SHP77 (cell line): ENCODE measurements at places on chromosomes 2 and 18.

GRCh38 chr2:66080127-66080526, 354.8 kb upstream of the MEIS1 start:
- DNase-seq: no peak

DNA sequence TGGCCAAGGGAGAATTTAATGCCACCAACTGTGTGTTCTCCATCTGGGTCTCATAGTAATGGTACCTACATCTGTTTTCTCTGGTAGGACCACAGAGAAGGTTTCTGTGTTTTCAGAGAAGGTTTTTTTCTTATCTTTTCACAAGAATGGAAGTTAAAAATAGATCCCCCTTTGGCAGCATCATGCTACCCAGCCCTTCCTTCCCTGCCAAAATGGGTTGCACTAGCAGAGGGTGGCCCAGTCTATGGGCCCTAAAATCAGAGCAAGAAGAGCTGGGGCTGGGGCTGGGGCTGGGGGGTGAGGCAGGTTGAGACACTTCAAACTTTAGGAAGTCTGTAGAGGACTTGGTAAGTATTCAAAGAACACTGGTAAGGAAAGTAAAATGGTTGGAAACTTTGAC, 44.8 kb upstream of the ZDBF2 start:
- DNase-seq: no peak

DNA sequence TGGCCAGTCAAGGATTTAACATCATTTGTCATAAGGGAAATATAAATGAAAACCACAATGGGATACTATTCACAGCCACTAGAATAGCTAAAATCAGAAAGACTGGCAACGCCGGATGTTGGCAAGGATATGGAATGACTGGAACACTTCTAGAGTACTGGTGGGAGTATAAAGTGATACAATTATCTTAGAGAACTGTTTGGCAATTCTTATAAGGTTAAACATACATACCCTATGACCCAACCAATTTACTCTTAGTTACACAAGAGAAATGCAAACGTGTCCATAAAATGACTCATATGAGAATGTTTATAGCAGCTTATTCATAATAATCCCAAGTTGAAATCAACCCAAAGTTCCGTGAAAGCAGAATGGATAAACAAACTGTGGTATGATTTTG, 35.1 kb downstream of the MAPK4 start:
- no peak for DNase-seq

GRCh38 chr18:7856733-7857132, 289.6 kb downstream of the PTPRM start:
- DNase-seq: no peak

DNA sequence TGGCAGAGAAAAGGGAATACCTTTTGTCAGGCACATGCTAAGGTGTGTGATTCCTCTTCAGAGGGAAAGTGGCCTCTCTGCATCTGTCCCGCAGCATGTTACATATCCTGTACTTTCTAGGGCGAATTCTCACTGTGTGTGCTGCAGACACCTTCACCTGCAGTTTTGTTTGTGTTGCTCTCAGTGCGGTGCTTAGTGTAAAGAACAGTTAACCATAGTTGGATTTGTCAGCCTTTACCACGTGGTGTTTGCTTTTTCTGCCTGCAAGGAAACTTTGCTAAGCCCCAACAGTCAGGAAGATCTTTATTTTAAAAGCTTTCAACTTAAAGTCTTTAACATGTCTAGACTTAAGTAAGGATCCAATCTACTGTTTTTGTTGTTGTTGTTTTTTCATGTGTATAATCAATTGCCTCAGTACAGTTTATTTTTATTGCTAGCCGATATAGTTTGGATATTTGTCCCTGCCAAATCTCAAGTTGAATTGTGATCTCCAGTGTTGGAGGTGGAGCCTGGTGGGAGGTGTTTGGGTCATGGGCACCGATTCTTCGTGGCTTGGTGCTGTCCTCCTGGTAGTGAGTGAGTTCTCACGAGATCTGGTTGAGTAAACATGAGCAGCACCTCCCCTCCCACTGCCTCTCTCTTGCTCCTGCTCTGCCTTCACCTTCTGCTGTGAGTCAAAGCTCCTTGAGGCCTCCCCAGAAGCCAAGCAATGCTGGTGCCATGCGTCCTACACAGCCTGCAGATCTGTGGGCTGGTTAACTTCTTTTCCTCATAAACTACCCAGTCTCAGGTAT, 90.6 kb downstream of the SNTG2 start:
- DNase-seq: peak; percentile 38

DNA sequence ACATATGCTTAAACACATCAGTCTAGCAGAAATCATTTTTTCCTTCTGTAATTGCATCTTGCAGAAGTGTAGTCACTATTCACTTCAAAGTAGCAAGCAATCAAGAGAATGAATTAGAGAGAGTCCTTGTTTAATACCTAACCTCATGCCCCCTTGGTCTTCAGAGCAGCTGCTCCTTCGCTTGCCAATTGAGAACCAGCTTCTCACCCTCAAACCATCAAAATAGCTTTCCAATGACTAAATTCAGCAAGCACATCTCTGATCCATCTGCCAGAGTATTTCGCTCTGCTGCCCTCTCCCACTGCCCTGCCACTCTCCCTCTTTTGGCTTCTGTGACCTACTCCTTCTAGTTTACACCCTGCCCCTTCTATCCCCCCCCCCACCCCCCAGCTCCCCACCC, 120.7 kb upstream of the AGAP1 start:
- DNase-seq: no peak

DNA sequence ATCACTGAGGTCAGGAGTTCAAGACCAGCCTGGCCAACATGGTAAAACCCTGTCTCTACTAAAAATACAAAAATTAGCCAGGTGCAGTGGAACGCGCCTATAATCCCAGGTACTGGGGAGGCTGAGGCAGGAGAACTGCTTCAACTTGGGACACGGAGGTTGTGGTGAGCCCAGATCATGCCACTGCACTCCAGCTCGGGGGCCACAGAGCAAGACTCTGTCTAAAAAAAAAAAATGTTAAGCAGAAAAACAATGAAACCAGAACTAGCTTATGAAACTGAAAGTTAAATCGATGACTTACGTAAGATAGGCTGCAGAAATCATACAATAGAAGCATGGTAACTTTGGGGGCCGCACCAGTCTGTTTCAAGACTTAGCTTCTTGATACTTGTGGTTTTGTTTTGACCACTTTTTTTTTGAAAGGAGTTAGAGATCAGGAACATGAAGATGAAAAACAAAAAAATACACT, 6.2 kb upstream of the GPR155 start:
- no peak for DNase-seq

- DNase-seq: no peak
These were observed 6.0 kb downstream of the ITM2C start for GRCh38 chr2:230870544-230871360.

DNA sequence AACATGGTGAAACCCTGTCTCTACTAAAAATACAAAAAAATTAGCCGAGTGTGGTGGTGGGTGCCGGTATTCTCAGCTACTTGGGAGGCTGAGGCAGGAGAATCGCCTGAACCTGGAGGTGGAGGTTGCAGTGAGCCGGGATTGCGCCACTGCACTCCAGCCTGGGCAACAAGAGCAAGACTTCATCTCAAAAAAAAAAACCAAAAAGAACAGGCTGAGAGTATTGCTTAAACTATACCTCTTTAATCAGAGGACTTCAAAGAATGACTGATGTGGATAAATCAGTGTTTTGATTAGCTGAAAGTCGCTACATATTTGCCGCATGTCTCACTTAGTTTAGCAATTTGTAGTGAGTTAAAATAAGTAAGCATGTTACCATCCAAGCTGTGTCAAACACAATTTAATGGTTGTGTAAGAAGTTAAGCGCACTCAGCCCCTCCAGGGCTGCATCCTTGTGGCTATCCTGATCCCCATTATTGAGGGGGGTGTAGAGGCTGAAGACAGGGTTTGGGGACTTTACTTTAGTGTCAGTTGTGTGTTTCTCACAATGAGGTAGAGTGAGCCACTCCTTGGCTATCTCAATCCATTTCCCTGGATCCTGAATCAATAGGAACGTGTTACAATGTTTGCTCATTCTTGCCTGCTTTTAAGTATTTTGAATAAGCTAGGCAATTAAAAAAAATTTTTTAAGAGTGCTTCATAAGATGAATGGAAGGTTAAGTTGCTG, 11.0 kb upstream of the FARP2 start:
- no peak for DNase-seq

DNA sequence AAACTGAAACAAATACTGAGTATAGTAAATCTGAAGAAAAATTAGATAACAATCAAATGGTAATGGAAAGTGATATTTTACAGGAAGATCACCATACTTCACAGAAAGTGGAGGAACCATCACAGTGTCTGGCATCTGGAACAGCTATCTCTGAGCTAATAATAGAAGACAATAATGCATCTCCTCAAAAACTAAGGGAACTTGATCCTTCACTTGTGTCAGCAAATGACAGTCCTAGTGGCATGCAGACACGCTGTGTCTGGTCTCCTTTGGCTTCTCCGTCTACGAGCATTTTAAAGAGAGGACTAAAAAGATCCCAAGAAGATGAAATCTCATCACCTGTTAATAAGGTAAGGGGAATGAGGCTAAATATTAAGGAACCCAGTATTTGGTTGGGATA, 56.1 kb downstream of the RIF1 start:
- DNase-seq: no peak

GRCh38 chr2:121907928-121908327, 152.5 kb downstream of the TSN start:
- DNase-seq: no peak

GRCh38 chr2:216475767-216476166, 22.9 kb upstream of the RPL37A start:
- no peak for DNase-seq
